ENCODE measurements at places on chromosomes 3 and 15. TPM values are rescaled to one million over a fixed set of nuclear protein-coding genes. Genes with fewer than 3 reads are reported as not detected.

The CLRN1 gene
- not detected for total RNA-seq

The IGDCC3 gene
- 0.33 TPM for total RNA-seq

The SLC28A2 gene
- total RNA-seq: not detected

The KBTBD8 gene
- 3.5 TPM for total RNA-seq

The IL17RD gene
- 0.98 TPM for total RNA-seq

The FSTL1 gene
- 666 TPM for total RNA-seq

The CYP1A2 gene
- not detected for total RNA-seq

The XIRP1 gene
- total RNA-seq: not detected

The LEKR1 gene
- 0.33 TPM for total RNA-seq

The IL5RA gene
- not detected for total RNA-seq

The XYLB gene
- total RNA-seq: 3.5 TPM

The C3orf49 gene
- total RNA-seq: not detected

The DISP2 gene
- under 0.01 TPM for total RNA-seq

The ITGA11 gene
- total RNA-seq: 2.6 TPM

The DPPA2 gene
- not detected for total RNA-seq

The CHRFAM7A gene
- total RNA-seq: 1.6 TPM

The C2CD4B gene
- 58.1 TPM for total RNA-seq

The FBLN2 gene
- total RNA-seq: 1.2 TPM

The ITGB5 gene
- total RNA-seq: 88.8 TPM

The PLSCR4 gene
- 176 TPM for total RNA-seq

The MUC4 gene
- not detected for total RNA-seq

The FRMD5 gene
- 12.7 TPM for total RNA-seq

The SLC12A6 gene
- 25.5 TPM for total RNA-seq

The TEX55 gene
- total RNA-seq: not detected

The FAM174B gene
- total RNA-seq: 39.5 TPM

The ZDHHC23 gene
- total RNA-seq: 6.3 TPM

The TAGLN3 gene
- total RNA-seq: not detected

The GAP43 gene
- total RNA-seq: not detected

The NUP210 gene
- 0.29 TPM for total RNA-seq

The RUBCN gene
- 31.0 TPM for total RNA-seq

The DUOXA2 gene
- not detected for total RNA-seq

The LEO1 gene
- 24.3 TPM for total RNA-seq

The LZTFL1 gene
- 14.7 TPM for total RNA-seq

The TP63 gene
- not detected for total RNA-seq

The SPTSSB gene
- total RNA-seq: not detected

The CCDC39 gene
- total RNA-seq: not detected

The NEDD4 gene
- total RNA-seq: 39.5 TPM

The HCLS1 gene
- 34.3 TPM for total RNA-seq

The TATDN2 gene
- 18.0 TPM for total RNA-seq
